ENCODE measurements at places on chromosomes 3 and 15.

DNA sequence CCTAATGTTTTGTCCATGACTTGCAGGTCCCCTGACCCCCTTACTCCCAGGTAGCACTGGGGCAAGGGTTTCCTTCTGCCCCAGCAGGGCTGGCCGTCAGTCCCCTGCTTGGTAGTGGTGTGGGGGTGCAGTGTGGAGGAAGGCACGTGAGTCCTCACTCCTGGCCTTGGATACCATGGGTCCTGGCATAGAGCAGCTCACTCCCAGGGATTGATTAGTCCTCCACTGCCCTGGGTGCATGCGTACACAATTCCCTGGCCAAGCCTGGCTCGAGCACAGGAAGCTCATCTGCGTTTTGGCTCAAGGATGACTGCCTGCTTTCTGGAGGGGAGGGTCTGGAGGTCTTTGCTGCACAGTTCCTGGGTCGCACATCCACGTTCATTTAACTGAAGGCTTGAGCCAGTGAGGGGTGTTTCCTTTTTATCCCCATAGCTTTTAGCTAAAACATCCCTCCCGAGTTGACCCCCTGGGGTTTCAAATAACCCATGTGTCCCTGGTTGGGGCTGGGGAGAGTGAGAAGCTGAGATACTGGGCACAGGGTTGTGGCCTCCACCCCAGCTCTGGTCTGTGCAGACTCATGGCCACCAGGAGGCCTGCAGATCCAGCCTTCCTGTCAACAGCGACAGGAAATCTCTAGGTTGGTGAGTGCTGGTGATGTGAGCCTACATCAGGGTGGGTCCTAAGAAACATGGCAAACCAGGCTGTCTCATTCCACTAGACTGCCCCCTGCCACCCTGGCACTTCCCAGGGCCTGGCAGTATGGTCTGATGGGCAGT lies 11.5 kb downstream of the HEMK1 start:
- no peak for DNase-seq

DNA sequence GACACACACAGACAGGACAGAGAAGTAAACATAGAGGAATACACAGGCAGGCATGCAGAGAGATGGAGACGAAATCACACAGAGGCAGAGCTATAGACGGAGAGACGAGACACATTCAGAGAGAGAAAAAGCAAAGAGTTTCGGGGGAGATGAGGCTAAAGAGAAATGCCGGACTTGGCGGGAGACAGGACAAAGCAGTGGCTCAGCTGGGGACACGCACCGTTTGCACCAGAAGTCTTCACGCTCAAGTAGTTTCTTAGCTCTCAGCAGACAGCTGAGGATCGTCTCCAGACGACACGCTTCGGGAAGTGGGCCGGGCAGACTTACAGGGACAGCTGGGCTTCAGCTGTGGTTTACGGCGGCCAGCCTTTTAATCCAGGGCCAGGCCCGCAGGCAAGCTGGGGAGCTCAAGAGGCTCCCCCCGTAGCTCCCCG lies 56.2 kb upstream of the DLG1 start:
- no peak for DNase-seq

DNA sequence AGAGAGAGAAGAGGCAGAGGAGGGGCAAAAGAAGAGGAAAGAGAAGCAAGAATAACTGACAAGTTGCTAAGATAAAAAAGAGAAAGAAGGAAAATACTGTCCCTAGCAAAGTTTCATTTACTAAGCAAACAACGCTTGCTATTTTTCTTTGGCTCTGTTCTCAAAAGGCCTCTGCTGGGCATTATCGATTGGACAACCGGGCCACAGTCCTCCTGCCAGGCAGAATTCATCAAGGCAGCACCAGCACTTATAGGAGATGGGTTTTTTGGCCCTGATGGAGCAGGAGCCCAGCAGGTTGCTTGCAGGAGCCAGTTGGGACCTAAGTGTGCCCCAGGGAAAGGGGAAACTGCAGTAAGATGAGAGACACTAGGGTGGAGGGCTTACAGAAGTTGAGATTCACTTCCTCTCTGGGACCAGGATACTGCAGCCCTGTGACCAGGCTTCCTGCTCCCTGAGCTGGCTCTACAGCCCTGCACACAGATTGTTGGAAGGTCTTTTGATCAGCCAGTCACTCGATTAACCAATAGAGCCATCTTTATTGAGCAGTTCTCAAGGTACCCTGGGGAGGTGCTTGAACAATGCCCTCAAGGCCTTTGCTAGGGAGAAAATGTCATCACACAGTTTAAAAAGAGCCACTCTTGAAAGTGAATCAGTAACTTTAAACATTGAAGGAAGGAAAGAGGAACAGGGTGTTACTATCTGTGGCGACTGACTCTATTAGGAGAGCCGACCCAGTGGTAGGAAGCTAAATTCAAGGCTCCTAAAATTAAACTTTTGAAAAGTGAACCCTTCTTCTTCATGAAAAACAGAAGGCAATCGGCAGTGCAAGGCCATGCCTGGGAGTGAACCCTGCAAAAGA lies 28.8 kb upstream of the GLCE start:
- no peak for DNase-seq

- DNase-seq, result no peak
Observed at GRCh38 chr3:65761446-65762234, 277.1 kb downstream of the MAGI1 start.

- DNase-seq, result peak; percentile 62
Observed at GRCh38 chr15:94670438-94671034, 439.2 kb downstream of the MCTP2 start.

- no peak for DNase-seq
Observed at GRCh38 chr15:49062900-49063299, 16.7 kb upstream of the SECISBP2L start.

DNA sequence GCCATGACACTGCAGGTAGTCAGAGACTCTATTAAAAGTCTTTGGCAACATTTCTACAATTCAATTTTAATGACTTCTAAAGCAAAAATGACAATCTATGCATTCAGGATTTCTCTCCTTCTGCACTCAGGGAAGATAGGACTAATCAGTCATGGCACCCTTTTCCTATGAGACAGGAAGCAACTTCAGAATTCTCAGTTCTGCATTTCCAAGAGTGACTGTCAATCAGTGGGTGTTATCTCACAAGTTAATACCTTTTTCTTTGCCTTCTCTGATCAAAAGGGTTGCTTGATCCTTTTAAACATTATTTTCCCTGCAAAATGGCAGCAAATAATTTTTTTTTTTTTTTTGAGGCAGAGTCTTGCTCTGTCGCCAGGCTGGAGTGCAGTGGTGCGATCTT lies 7.8 kb upstream of the ICE2 start:
- no peak for DNase-seq

DNA sequence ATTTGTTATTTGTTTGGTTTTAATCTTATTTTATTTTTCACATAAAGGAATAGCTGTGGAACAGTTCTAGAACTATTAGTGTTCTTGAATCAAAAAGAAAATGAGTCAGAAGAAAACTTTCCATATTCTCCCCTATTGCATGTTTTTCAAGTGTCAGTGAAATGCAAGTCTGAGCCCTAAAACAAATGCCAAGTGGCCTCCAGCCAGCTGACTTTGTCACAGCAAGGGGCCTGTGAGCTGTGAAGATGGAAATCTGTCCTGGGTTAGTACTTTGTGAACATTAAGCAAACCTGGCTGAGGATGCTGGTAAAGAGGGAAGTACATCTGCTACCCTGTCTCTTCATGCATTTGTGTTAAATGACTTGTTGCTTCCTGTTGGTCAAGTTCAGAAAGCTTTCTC lies 14.2 kb downstream of the LRRC49 start:
- DNase-seq, result no peak

DNA sequence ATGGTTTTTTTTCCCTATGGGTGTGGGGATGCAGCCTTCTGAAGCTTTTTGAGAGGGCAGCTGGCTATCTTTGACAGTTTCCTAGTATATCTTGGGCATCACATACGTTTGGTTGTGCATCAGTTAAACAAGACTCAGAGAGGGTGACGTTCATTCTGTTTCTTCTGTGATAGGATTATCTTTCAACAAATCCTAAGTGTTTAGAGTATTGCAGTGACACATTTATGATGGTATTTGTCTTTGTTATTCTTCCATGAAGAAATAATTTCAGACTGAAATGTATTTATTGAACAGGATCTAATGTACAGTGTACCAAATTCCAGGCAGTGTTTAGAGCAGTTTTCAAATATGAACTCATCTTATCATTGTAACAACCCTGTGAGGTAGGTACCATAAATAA lies 114.4 kb downstream of the PLCL2 start:
- DNase-seq, result no peak

DNA sequence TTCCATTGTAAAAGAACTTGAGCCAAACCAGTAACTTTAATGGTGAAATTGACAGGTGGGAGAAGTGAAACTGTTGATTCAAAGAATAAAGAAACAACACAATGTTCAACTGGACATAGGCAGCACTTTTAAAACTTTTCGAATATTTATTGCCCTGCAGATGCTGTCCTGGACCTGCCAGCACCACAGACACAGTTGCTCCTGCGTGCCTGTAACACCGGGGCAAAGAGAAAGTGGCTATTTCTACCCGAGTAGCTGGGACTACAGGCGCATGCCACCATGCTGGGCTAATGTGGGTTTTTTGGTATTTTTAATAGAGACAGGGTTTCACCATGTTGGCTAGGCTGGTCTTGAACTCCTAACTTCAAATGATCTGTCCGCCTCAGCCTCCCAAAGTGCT lies 7.4 kb downstream of the IL5RA start:
- no peak for DNase-seq

GRCh38 chr3:11467875-11468274 lies 175.8 kb downstream of the VGLL4 start:
- no peak for DNase-seq

- no peak for DNase-seq
Observed at GRCh38 chr15:81002009-81002330, 1.2 kb downstream of the TLNRD1 start.

- no peak for DNase-seq
Observed at GRCh38 chr15:39792025-39792843, 9.6 kb upstream of the FSIP1 start.

DNA sequence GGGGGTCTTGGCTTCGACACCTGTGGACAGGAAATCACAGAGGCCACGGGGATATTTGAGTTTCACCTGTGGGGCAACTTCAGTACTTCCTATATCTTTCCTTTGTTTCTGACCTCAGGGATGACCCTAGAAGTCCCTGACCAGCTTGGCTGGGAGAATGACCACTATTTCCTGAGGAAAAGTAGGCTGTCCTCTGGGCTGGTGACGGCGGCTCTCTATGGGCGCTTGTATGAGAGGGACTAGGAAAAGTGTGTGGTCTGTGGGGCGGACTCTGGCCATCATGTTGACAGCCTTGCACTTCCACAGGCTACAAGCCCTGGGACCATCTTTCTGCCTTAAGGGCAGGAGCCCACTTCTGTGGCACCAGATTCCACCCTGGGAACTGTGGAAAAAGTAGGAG lies 43.7 kb downstream of the BTD start:
- DNase-seq, result no peak

DNA sequence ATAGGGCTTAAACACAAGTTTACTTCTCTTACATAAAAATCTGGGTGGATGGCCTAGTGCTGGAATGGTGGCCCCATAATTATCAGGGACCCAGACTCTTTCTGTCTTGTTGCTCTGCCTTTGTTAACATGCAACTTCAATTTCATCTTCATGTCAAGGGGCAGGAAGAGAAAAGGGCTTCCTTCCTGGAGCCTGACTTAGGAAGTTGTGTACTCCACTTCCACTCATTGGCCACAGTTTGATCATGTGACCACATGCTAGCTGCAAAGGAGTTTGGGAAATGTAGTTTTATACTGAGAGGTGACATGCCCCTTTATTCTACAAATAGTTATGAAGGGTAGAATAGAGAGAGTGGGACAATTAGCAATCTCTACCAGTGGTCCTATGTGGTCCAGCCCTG lies 39.3 kb downstream of the RHCG start:
- no peak for DNase-seq

DNA sequence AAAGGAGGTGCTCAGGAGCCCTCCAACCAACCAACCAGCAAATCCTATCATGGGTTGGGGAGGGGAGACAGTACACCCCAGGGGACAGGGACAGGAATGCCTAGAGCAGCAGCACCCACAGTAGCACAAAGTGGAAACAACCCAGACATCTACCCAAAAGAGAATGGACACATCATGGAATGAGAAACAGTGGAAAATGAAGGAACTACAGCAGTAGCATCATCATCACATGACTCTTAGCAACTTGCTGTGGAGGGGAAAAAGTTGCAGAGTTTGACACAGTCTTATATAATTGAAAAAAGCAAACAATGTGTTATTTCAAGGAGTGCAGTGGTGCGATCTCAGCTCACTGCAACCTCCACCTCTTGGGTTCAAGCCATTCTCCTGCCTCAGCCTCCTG lies 11.0 kb downstream of the C3orf22 start:
- peak; percentile 1 for DNase-seq

DNA sequence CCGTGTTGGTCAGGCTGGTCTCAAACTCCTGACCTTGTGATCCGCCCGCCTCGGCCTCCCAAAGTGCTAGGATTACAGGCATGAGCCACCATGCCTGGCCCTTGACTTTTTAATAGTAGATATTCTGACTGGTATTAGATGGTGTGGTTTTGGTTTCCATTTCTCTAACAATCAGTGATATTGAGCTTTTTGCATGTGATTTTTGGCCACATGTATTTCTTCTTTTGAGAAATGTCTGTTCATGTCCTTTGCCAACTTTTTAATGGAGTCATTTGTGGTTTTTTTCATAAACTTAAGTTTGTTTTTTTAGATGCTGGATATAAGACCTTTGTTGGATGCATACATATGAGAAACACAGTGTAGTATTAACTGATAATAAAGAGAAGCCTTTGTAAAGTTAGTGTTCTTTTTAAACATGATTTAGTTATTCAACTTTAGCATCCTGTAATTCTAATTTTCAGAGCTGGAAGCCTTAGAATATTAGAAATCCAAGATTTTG lies 280.8 kb downstream of the RBMS3 start:
- no peak for DNase-seq

- no peak for DNase-seq
Observed at GRCh38 chr3:130831719-130832400, 62.0 kb upstream of the ATP2C1 start.

DNA sequence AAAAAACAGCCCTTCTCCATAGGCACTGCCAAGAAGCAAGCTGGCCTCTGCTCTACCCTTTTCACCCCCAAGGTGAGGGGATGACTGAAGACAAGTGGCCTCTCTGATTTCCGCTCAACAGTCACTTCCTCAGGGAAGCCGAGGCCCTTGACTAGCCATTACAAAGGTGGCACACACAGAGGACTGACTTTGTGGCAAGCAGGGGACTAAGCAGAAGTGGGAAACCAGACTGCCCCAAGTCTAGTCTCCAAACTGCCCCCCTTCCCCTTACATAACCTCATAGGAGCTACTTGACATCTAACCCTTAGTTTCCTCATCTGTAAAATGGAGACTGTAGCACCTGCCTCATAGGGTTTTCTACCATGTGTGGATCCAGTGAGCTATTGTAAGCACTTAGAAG lies 118.9 kb downstream of the FOXP1 start:
- DNase-seq, result no peak

DNA sequence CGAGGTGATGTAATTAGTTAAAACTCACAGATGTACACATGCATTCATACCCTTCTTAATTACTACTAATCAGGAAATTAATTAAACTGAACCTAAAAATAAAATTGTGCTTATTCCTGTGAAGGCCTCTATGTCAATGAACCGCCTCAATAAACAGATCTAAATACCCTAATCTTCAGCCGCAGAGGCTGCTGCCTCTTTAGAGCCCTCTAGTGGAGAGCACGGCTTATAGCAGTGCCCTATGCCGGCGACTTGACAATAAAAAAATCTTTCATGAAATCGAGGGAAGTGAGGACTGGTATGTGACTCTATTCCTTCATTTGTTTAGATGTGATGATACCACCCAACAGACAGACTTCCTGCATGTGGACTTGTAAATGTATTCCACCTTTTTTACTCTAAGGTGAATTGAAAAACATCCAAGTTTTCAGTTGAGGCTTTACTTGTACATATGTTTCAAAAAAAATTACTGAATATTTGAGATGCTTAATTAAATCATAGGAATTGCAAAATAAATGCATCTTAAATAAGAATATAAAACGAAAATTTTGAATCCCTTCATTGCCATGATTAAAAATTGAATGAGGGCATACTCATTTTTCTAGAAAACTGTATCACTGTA lies 8.3 kb upstream of the EPHA3 start:
- peak; percentile 70 for DNase-seq

Data from HAP-1 (cell line).